ENCODE measurements at places on chromosomes 6 and 20. TPM values are rescaled to one million over a fixed set of nuclear protein-coding genes. Genes with fewer than 3 reads are reported as not detected.

The HLA-DRB5 gene
- total RNA-seq: not detected

The DNAH8 gene
- total RNA-seq: not detected

The BTNL2 gene
- not detected for total RNA-seq

The GPSM3 gene
- total RNA-seq: 0.59 TPM

The XKR7 gene
- not detected for total RNA-seq

The ANKRD6 gene
- 3.9 TPM for total RNA-seq

The APOM gene
- 0.89 TPM for total RNA-seq

The C20orf144 gene
- total RNA-seq: 0.05 TPM

The CCN6 gene
- not detected for total RNA-seq

The FAM217A gene
- total RNA-seq: not detected

The MYCT1 gene
- total RNA-seq: 0.46 TPM

The CYP39A1 gene
- total RNA-seq: not detected

The TFAP2A gene
- not detected for total RNA-seq

The FAM209B gene
- total RNA-seq: not detected

The SLC13A3 gene
- 1.5 TPM for total RNA-seq

The OR2B6 gene
- not detected for total RNA-seq

The BPHL gene
- total RNA-seq: 15.6 TPM

The CST5 gene
- not detected for total RNA-seq

The EMILIN3 gene
- not detected for total RNA-seq

The LY6G6F gene
- not detected for total RNA-seq

Measured in smooth muscle cell of the umbilical artery (primary cell).